ENCODE measurements at places on chromosomes 2 and 18.

DNA sequence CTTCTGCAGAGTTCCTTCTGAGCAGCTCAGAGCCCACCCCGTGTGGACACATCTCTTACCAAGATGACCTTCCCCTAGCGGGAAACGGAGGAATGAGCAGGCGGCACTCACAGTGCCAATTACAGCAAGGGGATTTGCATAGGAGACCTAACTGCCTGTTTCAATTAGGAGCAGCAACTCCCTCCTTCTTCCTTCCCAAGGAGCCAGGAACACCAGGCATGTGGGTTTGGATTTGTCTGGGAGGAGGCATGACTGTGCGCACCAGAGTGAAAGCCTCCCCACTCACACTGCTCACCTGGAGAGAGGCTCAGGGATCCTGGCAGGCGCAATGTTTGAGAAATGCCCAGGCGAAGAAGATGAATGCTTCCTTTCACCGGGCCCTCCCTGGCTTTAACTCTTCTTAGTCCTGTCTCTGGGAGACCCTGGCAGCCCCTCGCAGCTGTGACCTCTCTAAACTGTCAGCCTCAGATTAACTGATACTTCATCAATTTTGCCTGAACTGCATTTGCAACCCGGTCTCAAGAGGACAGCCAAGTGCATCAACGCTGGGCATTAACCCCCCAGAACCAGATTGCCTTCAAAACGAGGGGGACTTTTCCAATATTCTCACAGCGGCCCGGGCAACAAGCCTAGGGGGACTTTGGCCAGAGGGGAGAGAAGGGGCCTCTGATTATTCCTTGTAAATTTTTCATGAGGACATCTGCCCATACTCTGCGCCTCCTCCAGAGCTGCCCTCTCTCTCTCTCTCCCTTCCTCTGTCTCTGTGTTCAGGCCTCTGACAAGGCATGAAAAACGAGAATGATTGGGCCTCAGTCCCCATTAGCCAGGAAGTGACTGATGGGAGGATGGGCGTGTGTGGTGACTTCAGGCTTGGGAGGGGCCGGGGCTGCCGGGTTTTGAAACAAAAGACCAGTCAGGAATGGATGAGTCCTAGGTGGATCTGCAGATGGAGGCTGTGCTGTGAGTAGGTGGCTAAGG lies 93.8 kb downstream of the CMPK2 start:
- DNase-seq = no peak

- no peak for DNase-seq
These were observed 66.7 kb upstream of the HAAO start for GRCh38 chr2:42859006-42859552.

- no peak for DNase-seq
These were observed 25.3 kb upstream of the PTPRM start for GRCh38 chr18:7541835-7542234.

DNA sequence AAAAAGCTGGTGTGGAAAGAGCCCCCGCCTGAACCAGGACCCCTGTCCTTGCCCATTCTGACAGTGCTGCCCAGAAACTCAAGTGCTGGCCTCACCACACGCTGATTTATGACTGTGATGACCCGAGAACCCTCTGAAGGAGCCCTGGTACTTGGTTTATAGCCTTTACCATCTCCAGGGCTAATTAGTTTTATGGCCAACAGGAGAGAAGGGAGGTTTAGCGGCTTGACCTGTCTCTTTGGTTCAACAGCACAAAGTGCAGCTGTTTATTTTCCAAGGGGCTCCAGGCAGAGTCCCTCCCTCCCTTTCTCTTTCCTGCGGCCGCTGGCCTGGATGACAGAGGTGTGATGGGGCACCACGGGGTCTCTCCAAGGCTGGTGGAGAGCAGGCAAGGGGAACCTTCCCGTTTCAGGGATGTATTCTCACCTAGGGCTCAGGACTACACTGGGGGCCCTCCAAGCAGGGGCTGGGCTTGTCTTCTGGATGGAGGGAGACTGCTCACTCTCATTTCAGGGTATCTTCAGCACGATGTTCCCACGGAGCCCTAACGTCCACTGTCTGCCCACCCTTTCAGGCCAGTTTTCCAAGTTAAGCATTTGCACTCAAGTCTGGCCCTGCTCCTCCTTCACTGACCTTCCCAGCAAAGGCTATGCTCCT lies 174.2 kb upstream of the GLI2 start:
- no peak for DNase-seq

- DNase-seq = no peak
These were observed 133.4 kb downstream of the RTP5 start for GRCh38 chr2:242002944-242003343.

DNA sequence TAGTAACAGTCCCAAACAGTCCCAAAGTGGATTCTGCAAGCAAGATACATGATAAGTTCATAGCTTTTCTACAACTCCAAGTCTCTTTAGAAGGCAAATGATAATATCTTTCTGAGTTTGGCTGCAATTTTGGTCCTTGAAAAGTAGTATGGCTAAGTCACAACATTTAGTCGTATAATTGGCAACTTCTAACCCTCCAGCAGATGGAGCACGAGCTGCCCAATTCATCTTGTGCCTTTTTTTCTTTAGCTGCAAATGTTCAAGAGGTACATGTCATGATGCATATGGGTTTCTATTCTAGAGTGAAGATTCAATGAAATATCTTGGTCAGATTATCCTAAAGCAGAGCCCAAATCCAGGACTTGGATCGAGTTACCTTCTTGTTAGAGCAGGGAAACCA lies 127.0 kb upstream of the KLHL14 start:
- no peak for DNase-seq

- DNase-seq = no peak
These were observed 49.7 kb downstream of the TNS1 start for GRCh38 chr2:217953011-217953481.

- DNase-seq = no peak
These were observed 113.1 kb downstream of the MREG start for GRCh38 chr2:215900203-215900611.

DNA sequence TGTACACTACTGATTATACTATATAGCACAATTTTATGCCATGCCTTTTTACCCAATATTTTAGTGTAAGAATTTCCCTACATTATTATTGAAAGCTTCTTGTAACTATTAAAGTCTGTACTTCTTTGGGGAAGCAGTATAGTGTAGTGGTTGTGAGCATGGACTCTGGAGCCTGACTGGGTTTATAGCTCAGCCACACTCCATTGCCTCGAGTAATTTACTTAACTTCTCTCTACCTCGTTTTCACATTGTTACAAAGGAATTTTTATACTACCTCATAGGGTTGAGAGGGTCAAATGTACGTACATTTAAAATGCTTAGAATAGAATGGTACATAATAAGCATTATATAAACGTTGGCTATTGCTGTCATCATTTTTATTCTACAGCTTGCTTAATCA lies 139.2 kb downstream of the UBR3 start:
- no peak for DNase-seq

DNA sequence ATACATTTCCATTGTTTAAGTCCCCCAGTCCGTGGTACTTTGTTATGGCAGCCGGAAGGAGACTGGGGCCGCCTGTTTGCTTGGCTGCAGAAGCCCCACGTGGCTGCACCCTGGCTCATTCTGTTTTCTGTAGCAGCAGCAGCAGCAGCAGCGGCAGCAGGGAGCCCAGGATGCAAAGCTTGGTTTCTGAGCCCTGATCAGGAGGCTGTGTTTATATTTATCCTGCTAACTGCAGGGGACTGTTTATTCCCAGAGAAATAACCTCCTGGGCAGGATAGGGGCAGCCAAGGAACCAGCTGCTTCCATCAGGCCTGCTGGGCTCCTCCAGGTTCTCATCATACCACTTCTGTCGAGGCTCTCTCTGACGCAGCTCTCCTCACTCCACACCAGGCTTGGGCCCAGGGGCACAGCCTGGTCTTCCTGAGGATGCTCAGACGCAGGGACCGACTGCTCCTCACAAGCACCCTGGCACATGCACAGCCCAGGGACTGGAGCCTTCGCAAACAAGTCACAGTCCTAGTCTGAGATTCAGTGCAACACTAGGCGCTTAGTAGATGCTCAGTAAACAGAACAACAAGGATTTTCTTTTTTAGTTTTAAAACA lies 139.0 kb downstream of the MSH2 start:
- no peak for DNase-seq

GRCh38 chr18:13192970-13193369 lies 25.6 kb upstream of the LDLRAD4 start:
- no peak for DNase-seq

DNA sequence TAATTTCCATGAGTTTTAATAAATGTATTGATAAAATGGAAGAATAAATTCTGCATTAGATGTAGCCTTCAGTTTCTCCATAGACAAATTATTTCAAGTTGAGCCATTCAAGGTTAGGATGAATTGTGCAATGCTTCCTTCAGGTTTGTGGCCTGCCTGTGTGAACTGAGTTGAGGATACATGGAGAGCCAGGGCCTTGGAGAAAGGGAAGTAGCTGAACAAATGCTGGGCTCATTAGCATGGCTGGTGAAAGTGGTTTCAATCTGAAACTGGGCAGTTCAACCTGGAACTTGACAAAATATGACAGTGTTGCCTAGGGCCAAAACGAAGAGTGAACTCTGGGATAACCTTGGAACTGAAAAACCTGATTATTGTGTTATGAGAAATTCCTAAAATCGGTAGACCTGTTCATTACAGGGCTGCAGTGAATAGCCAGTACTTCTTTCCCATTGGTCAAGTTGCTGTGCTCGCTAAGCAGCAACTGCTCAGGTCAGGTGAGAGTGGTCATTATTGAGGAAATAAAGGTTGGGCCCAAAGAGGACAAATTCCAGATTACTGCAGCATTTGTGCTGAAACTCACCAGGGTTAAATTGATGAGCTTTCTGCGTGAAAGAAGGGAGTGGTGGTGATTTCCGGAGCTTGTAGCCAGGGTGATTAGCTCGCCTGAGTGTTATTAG lies 12.7 kb downstream of the INPP1 start:
- no peak for DNase-seq

DNA sequence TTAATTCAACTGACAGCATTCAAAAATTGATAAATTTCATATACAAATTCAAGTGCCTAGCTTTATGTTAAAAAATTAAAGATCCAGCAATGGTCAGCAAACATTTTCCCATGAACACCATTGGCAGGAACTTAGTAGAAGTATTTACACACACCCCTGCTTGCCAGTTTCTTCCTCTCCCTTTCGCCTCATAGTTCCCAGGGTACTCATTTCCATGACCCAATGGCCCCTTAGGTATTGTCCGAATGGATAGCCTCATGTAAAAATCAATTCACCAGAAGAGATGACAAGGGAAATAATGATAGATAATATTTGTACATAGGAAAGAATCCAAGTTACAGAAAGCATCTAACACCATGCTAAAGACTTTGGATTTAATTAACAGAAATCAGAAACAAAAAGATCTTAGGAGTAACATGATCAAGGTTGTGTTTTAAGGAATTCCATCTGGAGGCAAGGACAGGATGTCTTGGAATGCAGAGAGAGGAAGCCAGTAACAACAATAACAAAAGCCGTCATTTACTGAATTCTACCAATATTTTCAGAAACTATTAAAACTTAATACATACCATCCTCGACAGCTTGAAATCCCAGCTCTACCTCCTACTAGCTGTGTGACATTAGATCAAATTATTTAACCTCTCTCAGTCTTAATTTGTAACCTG lies 423.0 kb downstream of the IRS1 start:
- DNase-seq = no peak

DNA sequence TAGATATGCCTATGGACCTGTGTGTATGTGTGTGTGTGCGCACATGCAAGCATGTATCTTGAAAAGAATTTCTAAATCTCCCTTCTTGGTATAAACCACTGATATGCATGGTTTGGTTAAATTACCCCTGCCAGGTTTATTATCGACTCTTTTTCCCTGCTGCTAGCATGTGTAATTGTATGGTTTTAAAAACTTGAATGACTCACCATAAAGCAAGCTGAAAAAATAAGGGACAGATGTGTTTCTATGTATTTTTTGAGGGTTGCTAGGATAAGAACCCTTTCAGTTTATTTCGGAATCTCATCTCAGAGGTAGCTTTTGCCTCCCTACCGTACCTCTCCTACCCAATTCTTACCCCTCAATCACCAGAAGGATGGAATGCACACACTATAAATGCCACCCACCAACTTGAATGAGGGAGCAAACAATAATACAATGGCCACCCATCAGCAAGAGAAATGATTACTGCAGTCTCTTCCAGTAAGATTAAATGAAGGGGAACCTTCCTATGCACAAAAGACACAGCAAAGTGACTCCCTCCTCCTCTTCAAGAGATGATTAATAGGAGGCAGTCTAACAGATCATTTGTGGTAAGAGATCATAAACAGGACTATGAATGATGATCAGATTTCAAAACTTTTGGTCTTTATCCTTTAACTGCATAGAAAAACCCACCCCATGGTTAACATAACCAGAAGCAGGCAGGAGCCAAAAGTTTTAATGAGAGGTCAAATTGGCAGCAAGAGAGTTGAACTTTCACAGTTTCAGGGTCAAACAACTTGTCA lies 357.2 kb downstream of the SATB2 start:
- DNase-seq = no peak

- no peak for DNase-seq
These were observed 164.0 kb downstream of the RDH14 start for GRCh38 chr2:18396329-18397010.

DNA sequence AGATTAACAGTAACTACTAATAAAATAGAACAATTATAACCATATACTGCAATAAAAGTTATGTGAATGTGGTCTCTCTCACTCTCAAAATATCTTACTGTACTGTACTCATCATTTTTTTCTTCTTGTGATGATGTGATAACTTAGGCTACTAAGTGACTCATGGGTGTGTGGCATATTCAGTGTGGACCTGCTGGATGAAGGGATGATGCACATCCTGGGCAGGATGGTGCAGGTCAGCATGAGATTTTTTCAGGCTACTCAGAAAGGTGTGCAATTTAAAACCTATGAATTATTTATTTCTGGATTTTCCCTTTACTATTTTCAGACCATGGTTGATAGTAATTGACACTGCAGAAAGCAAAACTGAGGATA lies 90.7 kb downstream of the NCKAP5 start:
- DNase-seq = no peak

DNA sequence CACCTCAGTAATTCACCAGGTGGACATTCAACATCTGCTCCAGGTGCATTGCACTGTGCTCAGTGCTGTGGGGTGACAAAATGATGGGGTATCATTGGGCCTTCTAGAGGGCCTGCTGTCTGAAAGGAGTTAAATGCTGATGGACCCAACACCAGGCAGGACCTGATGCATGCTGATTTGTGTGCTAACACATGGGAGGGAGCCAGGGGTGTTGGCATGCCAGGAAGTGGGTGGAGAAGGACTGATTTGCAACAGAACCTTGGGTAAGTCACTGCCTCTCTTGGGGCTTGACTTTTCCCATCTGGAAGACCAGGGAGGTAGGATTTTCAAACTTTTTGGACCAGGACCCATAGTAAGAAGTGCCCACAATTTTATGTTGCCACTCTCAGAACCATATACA lies 57.9 kb upstream of the CXCR4 start:
- DNase-seq = no peak

DNA sequence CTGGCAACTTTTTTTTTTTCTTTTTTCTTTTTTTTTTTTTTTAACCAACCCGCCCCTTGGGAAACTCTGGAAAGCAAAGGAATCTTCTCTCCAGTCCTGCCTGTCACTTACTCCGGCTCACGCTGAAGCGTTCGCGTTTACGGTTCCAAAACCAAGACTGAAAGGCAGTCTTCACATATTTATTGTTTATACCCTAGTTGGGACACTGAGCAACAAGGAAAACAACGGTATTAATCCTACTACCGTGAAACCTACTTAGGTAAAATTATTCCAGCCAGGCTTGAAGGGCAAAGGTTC lies 125.4 kb downstream of the OSBPL1A start:
- DNase-seq = no peak

Measured in heart left ventricle (tissue), 16 donors.